Activated CD4-positive, alpha-beta T cell treated with anti-CD3 and anti-CD28 coated beads, Interleukin-2, Interleukin-4, amounts not matched to agents 100 ng/mL and 50 ng/mL, durations not matched to agents 16 hours and 8 hours (primary cell): ENCODE measurements at places on chromosomes 16 and 17.

GRCh38 chr16:12639044-12639443 lies 164.6 kb downstream of the CPPED1 start:
- DNase-seq, result no peak

- no peak for DNase-seq
Observed at GRCh38 chr17:62660629-62661118, 33.2 kb downstream of the MRC2 start.

GRCh38 chr17:9628509-9628908 lies 16.8 kb upstream of the USP43 start:
- no peak for DNase-seq

DNA sequence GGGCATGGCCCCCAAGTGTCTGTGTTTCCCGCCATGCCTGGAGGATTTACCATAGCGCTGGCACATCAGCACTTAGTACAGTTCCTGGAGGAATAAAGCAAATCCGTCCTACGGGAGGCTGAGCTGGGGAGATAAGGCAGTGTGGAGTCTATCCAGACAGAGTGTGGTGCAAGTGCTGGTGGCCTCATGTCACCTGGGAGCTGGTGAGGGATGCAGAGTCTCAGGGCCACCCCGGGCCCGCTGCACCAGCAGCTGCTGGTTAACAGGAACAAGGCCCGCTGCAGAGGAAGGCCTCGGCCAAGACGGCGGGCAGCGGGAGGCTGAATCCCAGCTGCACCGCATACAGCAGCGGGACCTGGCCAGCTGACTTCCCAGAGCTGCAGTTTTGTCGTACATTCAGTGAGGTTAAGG lies 57.3 kb upstream of the CDC42EP4 start:
- no peak for DNase-seq

GRCh38 chr16:78694414-78694813 lies 595.0 kb downstream of the WWOX start:
- DNase-seq, result no peak

DNA sequence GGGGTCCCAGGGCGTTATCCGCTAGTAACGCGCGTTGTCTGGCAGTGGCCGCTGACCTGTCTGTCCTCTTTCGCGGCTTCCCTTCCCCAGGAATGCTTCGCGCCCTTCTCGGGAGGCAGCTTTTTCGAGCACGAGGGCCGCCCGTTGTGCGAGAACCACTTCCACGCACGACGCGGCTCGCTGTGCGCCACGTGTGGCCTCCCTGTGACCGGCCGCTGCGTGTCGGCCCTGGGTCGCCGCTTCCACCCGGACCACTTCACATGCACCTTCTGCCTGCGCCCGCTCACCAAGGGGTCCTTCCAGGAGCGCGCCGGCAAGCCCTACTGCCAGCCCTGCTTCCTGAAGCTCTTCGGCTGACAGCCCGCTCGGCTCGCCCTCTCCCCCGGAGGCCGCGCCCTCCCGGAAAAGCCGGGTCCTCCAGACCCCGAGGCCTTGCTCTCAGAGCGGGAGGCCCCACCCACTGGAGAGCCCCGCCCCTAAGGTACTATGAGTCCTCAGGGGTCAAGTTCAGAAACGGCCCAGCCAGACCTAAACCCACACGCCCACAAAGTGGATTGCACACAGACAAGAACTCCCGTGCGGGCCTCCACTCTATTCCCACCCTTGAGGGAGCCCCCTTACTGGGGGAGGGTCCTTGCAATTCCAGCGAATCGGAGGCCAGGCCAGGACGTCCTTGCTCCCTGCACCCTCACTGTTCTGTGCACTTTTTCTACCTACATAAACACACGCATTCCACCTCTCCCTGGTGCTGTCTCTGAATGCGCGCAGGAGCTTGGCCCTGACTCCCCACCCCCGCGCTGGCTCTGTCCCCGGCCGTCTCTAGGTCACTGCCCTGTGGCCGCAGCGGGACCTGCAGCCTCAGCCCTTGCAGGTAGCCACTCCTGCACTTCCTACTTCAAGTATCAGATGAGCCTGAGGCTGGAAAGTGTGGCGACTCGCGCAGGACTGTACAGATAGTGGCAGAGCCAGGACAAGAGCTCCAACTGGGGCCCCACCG lies 5.4 kb upstream of the SLC5A2 start:
- DNase-seq, result no peak

GRCh38 chr17:21382560-21383495 lies 6.7 kb downstream of the KCNJ12 start:
- DNase-seq, result no peak

- DNase-seq, result no peak
Observed at GRCh38 chr17:38451840-38452529, 23.7 kb downstream of the ARHGAP23 start.
